ENCODE measurements at places on chromosomes 12 and 14.

DNA sequence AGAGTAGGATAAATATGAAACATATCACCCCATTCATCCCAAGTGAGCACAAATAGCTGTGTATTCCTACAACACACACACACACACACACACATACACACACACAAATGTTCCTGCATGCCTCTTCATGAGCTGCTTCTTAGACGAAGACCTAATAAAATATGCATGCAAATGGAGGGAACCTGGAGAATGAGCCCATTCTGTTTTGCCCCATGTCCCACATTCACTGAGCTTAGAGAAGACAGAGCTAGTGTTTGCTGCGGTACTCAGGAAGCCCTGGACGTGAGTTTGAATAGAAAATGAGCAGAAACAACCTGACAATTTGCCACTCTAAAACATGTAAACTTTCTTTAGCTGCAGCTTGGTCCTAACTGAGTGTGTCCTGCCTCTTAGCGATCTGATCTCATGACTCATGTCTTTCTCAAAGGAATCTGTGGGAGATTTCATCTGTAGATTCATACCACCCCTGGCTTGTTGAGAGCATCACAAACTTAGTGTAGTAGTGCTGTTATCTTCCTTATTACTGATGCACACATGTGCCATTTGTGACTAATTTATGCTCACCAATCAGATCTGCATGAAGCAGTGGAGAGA is 86.8 kb downstream of the ITPR2 start:
- no peak for DNase-seq

DNA sequence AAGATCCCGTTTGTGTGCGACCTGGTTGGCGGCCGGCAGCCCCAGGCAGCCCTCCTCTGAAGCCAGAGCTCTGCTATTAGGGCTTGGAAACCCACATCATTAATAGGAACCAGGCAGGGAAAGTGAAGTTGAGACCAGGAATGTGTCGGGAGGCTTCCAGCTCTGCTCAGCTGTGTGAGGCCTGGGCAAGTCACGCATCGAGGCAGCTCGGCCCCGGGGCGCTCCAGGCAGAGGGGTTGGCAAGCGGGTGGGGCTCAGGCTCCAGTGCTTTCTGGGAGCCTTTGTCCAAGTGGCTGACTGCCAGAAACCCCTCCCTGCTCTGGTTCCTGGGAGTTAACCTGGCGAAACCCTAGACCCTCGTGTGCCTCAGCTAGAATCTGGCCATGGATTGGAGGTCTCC is 1151.7 kb downstream of the VRK1 start:
- no peak for DNase-seq

DNA sequence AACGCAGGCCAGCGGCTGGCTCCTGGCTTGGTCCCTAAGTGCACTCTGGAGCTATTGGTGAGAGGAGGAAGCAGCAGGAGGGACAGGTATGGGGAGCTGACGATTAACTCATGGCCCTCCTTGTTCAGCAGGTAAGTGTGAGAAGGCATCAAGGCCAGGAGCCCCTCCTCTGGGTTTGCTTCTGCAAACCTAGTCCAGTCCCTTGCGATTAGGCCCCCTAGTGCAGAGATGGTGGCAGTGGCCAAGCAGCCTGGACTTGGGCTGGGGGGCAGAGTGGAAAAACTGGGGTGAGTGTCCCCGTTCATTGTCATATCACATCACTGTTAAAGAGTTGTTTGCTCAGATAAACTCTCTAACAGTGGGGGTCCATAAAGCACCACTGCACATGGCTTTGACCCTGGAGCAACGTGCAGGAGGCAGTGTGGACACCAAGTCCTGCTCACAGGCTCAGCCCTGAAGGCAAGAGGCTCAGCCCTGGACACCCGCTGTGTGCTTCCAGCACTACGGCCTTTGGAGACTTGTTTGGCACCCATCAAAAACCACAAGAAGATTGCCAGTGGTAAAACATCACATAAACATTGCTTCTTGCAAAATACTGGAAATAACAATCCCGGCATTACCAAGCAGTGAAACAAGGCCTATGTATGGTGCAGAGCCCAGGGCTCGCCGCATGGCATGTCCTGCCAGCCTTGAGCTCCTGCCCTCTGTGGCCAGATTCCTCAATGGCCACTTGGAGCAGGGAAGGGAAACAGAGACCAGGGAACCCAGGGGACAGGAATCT is 184.3 kb upstream of the RTL1 start:
- DNase-seq = no peak

GRCh38 chr14:39102265-39102968 is 618 bp downstream of the SEC23A start:
- DNase-seq = no peak

DNA sequence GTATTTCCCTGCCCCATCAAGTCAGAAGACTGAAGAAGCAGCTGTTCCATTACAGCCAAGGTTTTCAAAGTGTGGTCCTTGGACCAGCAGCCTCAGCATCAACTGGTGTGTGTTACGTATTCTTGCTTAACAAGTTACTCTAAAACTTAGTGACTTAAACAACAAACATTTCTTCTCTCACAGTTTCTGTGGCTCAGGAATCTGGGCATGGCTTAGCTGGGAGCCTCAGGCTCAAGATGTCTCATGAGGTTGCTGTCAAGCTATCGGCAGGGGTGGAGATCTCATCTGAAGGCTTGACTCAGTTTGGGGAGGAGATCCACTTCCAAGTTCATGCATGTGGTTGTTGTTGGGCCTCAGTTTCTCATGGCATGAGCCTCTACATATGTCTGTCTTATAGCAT is 174.5 kb downstream of the KTN1 start:
- no peak for DNase-seq

GRCh38 chr14:99579120-99579836 is 24.7 kb downstream of the CCDC85C start:
- DNase-seq = no peak

DNA sequence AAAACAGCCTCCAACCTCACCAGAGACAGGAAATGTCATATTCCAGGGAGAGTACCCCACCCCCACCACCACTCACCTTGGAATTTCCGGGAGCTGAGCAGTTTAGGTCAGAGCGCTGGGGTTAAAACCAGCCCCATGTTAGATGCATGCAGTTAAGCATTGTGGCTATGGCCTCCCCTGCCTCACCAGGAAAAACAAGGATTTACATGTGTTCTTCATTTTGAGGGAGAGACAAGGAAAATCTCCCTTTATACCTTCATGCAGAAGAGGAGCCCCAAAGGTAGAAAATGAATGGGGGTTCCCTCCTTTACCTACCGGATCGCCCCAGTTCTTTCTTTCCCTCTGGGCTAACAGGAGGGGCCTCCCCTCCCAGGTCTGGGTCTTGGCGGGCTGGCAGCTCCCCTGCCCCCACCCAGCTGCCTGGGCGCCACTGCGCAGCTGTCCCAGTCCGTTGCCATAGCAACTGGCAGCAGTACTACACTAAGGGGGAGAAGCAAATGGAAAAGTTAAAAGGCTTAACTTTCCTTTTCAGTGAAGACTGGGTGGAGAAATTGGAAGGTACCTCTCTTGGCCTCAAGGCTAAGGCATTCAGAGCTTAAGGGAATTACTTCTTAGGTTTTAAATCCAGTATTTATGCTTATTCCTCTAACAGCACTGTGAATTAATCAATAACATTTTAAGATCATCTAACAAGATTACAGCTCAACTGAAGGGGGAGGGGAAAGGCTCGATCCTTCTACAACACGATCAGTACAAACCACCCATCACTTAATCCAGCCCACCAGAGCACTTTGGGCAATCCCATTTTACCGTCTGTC is 20.5 kb downstream of the CBX5 start:
- DNase-seq = no peak

- DNase-seq = no peak
These were observed 17.6 kb downstream of the MMAB start for GRCh38 chr12:109555431-109556315.

DNA sequence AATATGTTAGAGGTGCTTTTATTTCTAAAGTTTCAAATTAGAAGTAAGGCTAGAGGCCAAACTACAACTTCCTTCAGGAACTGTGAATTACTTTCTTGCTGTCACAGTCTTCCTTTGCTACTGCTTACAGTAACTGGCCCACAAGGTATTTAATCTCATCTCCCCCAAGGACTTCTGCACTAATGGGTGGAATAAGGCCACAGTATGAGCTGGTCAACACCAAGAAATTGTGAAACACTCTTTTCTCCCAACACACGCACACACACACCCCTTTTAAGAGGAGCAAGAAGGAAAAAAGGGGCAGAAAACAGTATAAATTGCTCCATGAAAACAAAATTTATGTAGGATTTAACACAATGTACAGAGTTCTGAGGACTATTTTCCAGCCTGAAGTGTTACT is 45.6 kb downstream of the SCAF11 start:
- DNase-seq = no peak

GRCh38 chr14:101202627-101203404 is 299.3 kb upstream of the RTL1 start:
- DNase-seq = no peak

GRCh38 chr14:72685456-72685855 is 208.4 kb downstream of the DPF3 start:
- DNase-seq = no peak

DNA sequence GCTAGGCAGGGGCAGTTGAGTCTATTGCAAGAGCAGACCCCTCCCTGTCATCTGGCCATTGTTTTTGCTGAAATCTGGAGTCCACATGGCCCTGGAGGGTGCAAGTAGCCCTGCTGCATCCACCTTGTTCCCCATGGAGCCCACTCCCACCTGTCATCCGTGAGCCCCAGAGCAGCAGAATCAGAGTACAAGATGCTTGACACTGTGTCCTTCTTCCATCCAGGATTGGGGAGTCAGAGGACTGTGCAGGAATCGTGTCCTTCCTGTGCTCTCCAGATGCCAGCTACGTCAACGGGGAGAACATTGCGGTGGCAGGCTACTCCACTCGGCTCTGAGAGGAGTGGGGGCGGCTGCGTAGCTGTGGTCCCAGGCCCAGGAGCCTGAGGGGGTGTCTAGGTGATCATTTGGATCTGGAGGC is 8.8 kb downstream of the DHRS2 start:
- no peak for DNase-seq

DNA sequence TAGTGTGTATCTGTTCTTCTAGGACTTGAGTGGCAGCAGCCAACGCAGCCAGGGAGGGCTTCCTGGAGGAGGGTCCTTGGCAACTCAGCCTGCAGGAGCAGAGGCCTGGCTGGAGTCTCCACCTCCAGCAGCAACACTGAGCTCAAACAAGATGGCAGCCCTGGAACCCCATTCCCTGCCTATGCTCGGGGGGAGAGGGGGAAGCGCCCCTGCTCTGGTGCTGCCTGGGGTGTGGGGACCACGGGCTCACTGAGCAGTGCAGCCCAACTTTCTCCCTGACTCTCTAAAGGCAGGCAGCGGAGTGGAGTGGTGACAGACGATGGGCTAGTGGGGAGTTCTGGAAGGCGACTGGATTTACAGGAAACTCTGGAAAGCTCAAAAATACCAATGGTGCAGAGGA is 160.7 kb downstream of the CALM1 start:
- no peak for DNase-seq

DNA sequence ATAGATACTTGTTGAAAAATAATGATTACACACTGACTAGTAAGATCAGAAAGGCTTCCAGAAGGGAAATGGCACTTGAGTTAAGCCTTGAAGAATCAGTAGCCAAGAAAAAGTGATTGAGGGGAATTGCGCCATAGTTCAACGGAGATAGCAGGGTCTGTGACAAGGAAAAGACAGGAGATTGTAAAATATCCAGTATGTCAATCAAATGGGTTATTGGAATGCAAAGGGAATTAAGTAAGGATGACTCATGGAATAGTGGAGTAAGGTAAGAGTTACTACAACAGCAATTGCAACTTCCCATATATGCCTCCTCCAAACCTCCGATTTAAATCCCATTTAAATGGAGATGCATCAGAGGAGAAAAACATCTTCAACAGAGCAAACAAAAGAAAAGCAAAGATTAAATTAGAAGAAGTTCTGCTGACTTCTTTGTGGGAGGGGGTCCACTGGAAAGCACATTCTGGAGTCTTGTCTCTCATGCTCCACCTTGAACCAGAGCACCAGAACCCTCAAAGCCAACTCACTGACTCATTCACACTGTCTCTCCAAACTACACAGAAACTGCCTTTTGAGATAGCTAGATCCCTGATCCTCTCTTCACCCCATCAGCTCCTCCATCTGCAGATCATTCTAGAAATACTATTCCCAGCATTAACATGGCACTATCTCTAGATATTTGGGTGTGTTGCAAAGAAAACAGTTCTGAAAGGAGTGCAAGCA is 138.2 kb downstream of the NUAK1 start:
- no peak for DNase-seq

GRCh38 chr12:9650151-9650576 is 19.3 kb upstream of the CLEC2D start:
- DNase-seq = no peak

DNA sequence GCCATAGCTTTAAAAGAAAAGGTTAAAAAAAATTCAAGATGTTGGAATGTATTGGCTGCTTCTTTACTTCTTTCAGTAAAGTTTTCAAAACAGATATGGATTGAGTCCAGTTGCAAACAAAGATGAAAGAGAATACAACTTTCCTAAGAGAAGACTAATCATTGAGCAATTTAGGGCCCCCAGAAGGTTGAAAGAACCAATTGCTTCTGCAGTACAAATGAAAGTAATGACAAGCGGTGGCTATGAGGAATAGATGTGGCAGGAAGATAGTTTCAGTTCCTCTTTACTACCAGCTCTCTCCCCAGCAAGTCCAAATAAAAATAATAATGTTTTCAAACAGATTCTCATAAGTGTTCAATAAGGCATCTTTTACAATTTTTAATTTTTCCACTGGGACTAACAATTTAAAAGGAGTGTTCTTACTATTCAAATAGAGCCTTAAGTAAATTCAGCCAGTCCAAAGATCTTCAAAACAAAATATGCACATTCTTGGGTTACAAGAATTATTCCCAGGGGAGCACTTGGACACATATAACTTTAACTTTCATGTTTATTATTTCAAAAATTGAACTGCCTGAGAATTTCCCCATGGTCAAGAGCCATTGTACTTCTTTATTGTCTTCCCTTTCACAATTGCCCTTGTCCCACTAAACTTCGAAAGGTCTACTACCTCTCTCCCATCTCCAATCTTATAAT is 62.3 kb upstream of the PPP1R12A start:
- no peak for DNase-seq

DNA sequence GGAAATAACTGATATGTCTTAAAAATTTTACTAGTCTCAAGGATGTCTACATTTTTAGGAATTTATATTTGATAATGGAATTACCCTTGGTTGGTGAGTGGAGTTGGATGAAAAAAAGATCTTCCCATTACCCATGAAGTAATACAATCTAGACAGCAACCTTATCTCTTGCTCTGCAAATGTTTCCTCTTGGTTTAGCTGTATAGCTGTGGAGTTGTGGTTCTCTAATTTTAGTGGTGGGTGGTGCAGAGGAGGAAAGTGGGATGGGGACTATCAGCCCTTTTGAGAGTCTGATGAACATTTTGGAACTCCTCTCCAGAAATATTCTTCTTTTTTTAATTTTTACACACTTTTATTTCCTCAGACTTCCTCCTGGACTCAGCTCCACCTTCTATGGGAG is 17.1 kb downstream of the SPX start:
- DNase-seq = no peak
